Activated gamma-delta T cell treated with Interleukin-2 at 50 U/mL for 16 hours (primary cell): ENCODE measurements at places on chromosomes 1 and 21.

DNA sequence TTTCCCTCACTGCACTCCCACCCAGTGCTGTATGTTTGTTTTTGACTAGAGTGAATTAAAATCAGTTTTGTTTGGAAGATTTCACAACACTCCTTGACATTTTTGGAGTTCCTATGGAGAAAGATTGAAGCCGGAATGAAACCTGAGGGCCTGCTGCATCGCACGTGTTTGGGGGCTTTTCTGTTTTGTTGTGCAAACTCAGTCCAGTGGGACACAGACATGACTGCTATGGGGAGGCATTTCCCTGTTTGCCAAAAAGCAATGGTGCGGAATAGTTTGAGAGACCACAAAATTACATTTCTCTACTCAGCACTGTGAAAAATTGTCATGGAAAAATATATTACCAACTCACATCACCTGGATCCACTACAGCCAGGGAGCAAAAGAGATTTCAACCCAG is 43.8 kb upstream of the KCNE2 start:
- no peak for DNase-seq

- DNase-seq, result no peak
These were observed 63.7 kb downstream of the WLS start for GRCh38 chr1:68168545-68169171.

- DNase-seq, result no peak
These were observed 96.3 kb upstream of the SLC44A3 start for GRCh38 chr1:94723894-94724293.

DNA sequence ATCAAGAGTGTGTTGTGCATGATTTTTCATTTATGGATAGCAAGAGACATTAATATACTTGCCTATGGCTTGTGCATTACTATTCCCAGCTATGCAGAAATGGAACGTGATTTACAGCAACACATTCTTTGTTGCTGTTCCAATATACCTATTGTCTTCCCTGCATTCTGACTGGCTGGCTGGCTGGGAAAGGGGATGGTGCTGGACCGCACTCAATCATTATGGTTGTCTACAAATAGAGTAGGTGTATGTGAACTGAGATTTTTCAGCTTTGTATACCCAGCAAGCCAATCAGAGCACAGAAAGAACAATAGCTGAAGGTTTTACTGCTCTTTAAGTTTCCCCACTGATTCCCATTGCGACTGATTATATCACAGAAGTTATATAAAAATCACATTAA is 167.5 kb downstream of the ATG4C start:
- DNase-seq, result no peak

GRCh38 chr1:30692948-30693301 is 30.5 kb downstream of the MATN1 start:
- DNase-seq, result no peak

DNA sequence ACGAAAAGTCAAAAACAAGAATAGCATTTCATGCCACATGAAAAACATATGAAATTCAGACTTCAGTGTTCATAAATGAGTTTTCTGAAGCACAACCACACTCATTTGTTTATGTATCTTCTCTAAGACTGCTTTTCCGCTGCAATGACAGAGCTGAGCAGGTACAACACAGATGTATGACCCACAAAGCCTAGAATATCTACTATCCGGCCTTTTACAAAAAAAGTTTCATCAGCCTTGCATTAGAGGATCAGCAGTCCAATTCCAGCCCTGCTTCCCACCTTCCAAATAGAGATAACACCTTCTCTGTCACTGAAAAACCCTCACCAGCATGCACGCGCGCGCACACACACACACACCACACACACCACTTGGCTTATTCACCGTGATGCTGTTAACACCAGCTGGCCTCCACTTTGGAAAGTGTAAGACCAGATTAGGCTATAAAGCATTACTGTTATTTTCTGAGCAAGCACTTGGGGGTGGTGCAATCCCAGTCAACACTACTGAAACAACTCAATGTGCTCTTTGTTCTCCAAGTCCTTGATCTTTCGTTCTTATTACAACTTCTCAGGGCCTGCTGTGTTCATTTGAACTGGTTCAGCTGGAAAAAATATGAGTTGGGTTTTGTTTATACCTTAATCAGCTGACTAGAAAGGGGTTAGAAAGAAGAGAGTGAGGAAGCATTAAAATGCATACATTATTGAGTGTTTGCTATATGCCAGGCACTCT is 90.0 kb downstream of the GLUL start:
- no peak for DNase-seq

DNA sequence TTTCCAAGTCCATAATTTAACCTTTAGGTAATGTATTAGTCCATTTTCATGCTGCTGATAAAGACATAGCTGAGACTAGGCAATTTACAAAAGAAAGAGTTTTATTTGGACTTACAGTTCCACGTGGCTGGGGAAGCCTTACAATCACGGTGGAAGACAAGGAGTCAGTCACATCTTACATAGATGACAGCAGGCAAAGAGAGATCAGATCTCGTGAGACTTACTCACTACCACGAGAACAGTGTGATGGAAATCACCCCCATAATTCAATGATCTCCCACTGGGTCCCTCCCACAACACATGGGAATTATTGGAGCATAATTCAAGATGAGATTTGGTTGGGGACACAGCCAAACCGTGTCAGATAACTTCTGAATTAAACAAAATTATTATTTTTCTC is 44.0 kb downstream of the CNIH3 start:
- no peak for DNase-seq

DNA sequence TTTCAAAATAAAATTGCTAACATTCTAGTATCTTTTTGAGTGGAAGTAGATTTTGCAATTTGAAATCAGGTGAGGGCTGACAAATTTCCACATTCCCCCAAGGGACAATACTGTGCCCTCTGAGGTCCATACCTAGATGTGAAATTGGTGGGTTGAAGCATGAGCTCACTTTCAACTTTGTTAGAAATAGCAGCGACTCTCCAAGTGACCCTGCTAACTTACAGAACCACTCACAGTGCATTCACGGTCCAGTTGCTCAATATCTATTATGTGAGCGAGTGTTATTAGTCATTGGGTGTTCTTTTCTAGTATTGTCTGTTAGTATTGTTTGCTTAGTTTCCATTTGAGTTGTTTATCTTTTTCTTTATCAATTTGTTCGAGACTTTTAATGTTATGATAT is 53.6 kb upstream of the ASB17 start:
- DNase-seq, result no peak

- no peak for DNase-seq
These were observed 9.2 kb upstream of the HOOK1 start for GRCh38 chr1:59805554-59805953.

DNA sequence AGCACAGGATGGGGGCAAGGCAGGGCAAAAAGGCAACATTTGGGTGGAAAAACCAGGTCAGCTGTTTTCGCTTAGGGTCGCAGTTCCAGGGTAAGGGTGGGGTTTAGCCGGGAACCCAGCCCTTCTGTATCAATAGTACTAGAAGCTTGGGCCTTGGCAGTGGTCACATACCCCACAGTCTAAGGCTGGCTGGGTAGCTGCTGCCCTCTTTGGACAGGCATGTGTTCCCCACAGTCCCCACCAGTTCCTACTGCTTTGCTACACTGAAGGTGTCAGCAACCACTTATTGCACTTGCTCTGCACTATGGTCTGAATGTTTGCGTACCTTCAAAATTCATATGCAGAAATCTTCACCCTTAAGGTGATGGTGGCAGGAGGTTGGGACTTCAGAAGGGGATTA is 349.8 kb downstream of the LTN1 start:
- no peak for DNase-seq

DNA sequence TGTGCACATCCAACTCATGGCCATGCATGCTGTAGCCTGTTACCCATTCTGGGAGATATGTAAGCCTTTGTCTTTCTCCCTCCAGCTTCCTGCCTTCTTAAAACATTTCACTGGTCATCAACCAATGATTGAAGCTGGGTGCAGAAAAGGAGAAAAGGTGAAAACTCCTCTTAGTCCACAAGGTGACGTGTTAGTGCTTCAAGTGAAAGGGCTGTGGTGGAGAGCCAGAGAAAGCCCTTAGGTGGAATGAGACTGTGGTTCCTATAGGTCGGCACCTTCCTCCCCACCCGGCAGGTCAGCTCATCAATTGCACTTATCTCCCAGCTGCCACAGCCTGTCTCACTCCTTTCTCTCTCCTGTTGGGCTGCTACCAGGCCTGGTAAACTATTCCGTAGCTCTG is 30.4 kb downstream of the ERG start:
- no peak for DNase-seq

- no peak for DNase-seq
These were observed 149.8 kb downstream of the PDE4B start for GRCh38 chr1:65942476-65942875.

DNA sequence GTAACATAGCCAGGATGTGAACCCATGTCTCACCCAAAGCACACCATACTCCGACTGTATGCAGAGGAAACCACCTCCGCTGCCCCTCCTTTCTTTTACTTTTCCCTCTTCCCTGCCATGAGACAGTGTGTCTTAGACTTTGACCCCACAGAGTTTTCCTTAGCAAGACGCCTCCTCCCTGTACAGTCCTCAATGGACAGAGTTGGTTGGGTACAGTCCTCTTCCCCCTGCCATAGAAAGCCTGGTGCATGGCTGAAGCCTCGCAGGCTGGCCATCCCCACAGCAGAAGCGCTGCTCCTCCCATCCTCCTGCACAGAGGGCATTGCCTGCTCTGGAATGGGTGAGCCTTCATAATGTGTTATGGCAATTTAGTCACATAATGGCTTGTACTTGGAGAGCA is 127.9 kb downstream of the PLPP3 start:
- no peak for DNase-seq

- no peak for DNase-seq
These were observed 55.0 kb downstream of the NID1 start for GRCh38 chr1:236009857-236010256.
